NCI-H446 treated with DMSO at 0.1 percent for 48 hours (cell line): ENCODE measurements at places on chromosomes 4 and X.

DNA sequence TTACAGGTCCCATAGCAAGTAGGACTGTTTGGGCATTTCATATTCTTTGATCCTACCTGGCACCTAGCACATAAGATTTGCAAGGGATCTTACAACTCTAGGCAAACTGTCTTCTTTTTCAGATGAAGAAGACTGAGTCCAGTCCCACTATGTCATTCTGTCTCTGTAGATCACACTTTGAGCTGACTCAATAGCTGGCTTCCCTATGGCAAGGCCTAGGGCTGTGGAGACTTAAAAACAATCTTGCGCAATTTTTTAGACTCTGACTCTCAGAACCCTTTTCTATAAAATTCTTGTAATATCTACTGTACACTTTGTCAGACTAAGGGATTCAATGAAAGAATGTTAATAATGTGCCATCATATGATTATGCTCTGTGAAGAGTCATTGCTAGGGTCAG, 26.7 kb downstream of the OTC start:
- DNase-seq = no peak

- no peak for DNase-seq
Observed at GRCh38 chr4:35541146-35541887, 703.0 kb downstream of the ARAP2 start.

DNA sequence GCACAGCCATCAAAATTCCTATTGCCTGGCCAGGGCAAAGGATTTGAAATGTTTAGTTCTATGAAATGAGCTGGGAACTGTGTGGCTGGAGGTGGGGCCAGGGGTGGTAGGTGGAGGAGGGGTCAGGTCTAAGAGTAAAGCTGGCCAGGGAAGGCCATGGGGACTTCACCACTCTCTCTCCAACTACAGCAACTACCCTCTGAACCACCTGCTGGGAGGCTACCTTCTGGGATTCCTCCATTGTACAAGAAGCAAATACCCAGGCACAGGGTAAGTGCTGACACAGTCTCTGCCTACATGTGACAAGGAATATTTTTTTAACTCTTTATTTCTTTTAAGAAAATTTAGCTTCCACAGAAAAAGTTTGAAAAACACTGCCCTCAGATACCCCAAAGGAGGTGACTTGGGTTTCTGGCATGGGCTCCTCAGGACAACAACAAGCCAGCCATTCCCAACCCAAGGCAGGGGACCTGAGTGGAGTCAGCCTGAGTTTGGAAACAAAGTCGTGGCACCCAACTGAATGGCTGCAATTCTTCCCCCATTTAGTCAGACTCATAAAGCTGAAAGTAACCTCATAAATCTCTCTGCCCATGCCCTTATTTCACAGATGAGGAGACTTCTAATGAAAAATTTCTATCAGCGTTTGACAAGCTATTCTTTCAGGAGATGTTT, 593.8 kb upstream of the DIPK2B start:
- no peak for DNase-seq

DNA sequence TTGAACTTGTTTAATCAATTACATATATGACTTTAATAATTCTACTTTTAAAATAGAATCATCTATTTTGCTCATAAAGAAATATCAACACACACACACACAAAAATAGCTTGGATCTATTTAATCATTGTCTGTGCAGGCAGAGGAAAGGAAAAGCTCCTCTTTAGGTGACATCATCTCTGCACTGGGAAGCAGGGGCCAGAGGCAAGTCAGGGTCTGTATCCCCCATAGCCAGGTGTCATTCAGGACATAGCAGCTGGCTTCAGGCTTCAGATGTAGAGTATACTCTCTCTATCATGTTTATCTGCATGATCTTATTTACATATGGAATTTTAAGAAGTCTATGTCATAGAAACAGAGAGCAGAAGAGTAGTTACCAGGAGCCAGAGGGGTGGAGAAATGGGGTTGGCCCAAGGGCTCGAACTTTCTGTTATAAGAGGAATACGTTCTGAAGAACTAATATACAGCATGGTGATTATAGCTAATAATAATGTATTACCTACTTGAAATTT, 110.4 kb upstream of the LDB2 start:
- no peak for DNase-seq

- DNase-seq = no peak
Observed at GRCh38 chr4:104901961-104902605, 244.6 kb upstream of the TET2 start.

- no peak for DNase-seq
Observed at GRCh38 chrX:77426811-77427210, 20.4 kb upstream of the FGF16 start.

- DNase-seq = no peak
Observed at GRCh38 chrX:109773374-109773773, 40.3 kb upstream of the ACSL4 start.

DNA sequence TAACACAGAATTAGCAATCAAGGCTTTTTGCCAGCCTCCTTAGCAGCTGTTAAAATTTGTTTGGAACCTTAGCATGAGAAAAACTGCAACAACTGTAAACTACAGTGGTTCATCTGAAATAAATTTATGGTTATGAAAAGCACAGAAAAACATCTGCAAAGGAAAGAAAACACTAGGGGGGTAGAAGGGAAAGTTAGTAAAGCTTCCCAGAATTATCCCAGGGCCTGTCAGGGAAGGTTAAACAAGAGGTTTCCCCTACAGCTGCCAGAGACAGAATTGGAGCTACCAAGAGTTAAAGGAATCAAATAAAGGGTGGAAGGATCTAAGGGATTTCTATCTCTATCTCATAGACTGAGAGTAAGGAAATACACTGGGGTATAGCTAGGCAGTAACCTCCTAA, 234.7 kb upstream of the DIAPH2 start:
- no peak for DNase-seq

GRCh38 chr4:122073615-122074014, 78.5 kb upstream of the BLTP1 start:
- no peak for DNase-seq

DNA sequence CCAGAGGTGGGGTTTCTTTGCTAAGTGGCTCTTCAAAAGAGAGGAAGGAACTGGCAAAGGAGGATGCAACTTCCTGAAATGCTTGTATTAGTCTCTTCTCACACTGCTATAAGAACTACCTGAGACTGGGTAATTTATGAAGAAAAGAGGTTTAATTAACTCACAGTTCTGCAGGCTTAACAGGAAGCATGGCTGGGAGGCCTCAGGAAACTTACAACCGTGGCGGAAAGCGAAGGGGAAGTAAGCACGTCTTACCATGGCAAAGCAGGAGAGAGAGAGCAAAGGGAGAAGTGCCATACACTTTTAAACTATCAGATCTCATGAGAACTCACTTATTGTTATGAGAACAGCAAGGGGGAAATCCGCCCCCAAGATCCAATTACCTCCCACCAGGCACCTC, 505.7 kb downstream of the ZNF674 start:
- no peak for DNase-seq

GRCh38 chr4:138405934-138406567, 163.9 kb upstream of the SLC7A11 start:
- no peak for DNase-seq

DNA sequence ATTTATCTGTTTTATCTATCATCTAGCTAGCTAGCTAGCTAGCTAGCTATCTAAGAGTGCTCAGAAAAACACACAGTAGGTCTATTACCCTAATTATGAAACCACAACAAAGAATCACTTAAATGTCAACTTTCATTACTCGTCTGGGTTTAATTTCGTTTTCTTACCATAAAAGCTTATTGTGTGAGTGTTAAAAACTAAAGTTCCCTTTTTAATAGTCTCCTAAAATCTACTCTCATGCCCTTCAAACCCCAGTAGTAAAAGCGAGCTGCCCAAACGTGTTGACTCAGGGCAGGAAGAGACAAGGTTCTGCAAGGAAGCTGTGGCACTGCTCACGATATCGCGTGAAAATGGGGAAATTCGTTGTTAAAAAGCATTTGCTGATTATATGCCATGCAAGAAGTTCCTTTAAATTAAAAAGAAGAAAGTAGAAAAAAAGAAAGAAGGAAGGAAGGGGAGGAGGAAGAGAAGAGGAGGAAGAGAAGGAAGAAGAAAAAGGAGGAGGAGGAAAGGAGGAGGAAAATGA, 595 bp downstream of the MBNL3 start:
- no peak for DNase-seq

GRCh38 chr4:4990857-4991540, 28.3 kb downstream of the CYTL1 start:
- no peak for DNase-seq

DNA sequence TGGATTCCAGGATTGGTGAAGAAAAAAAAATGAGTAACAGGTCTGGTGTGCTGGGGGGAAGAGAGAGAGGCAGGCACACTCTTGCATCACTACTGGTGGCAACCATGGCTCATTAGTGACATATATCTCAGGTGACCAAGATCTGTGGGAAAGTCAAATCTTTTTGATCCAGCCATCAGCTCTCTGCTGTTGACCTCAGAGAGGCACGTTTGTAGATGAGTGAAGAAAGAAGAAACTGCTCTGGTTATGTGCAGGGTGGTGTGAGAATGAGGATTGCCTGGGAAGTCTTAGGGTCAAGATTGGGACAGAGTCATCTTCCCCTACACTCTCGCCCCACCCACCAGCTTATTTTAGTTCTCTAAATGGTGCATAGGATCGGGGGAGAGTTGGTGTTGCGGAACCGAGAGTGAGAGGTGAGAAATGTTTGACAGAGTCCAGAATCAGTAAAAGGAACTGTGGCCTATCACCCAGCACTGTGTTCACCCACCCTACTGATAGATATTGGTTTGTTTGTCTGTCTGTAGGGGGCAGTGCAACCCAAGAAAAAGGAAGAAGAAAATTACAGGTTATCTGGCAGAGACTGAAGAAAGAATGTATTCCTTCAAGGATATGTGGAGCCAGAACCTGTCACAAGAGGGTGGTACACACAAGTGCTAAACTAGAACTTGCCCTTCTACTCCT, 21.9 kb downstream of the ARMCX6 start:
- no peak for DNase-seq

DNA sequence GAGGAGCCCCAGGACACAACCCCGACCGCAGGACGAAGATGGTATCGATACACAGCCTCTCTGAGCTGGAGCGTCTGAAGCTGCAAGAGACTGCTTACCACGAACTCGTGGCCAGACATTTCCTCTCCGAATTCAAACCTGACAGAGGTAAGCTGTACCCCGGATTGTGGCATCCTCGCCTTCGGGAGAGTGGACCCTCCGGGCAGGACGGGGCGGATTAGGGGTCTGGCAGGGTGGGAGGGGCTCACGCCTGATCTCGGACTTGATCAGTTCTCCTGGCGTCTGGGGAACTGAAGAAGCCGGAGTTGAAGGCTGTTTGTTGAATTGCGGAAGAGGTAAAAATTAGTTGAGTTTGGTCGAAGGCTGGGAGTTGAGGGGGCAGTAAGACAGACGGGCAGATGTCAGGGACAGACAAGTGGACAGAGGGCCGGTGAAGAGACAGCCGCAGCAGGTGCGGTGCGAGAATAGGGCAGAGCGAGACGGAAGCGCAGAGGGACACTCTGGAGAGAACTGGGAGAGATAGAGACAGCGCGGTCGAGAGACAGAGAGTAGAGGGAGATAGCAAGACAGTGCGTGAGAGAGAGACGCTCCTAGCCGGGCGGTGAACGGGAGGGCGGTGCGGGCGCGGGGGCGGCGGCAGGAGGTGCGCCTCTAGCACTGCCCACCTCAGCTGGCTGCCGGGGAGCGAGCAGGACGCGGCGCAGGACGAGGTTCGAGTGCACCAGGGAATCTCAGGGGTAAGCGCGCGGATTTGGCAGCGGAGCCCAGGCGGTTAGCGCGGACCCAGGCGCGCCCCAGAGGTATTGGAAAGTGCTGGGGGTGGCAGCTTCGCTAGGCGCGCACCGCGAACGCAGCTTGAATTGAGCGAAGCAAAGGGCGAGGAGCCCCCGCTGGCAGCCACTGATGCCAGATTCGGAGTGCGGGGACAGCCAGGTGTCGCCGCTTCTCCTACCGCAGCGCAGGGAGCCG, 23.9 kb downstream of the ARHGAP36 start:
- DNase-seq = no peak

GRCh38 chr4:20621476-20621875, 78.8 kb upstream of the PACRGL start:
- DNase-seq = no peak
